ENCODE measurements at places on chromosomes 4 and X.

DNA sequence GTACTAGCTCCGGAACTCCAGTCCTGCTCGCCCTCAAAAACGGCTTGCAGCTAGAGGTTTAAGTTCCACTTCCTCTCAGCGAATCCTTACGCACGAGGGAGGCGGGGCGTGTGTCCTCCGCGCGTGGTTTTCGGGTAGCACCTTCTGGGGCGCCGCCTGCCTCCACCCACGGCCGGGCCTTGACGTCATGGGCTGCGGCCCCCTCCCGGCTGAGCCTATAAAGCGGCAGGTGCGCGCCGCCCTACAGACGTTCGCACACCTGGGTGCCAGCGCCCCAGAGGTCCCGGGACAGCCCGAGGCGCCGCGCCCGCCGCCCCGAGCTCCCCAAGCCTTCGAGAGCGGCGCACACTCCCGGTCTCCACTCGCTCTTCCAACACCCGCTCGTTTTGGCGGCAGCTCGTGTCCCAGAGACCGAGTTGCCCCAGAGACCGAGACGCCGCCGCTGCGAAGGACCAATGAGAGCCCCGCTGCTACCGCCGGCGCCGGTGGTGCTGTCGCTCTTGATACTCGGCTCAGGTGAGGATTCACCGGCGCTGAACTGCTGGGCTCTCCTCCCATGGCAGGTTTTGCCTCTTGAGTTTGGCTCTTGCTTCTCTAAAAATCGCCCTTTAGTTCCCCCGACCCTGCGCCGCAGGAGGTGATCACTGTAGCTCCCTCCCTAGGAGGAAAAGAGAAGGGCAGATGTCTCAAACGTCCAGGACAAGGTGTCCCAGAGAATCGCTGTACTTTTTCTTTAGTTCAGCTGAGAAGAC is at the start of gene AREG:
TSS of gene AREG (plus strand) at position 246 of the 752 bp plus-strand sequence. CDS start at position 456, 210 bp downstream.
- DNase-seq, result peak; percentile 96

DNA sequence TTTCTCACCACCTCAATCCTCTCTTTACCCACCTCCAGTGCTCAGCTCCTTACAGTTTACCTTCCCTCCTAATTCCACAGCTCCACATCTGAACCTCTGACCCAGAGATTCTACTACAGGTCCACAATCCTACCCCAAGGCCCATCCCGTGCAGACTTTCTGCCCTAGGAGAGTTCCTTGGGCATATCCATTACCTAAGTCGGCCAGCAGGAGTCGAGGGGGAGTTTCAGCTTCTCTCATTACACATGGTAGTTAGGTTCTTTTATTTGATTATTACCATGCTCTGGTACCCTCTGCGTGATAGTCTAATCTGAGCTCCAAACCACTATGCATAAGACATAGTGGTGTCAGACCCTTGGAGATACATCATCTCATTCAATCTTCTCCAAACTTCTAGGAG is 117.9 kb downstream of the SH3RF1 start:
- DNase-seq, result no peak

DNA sequence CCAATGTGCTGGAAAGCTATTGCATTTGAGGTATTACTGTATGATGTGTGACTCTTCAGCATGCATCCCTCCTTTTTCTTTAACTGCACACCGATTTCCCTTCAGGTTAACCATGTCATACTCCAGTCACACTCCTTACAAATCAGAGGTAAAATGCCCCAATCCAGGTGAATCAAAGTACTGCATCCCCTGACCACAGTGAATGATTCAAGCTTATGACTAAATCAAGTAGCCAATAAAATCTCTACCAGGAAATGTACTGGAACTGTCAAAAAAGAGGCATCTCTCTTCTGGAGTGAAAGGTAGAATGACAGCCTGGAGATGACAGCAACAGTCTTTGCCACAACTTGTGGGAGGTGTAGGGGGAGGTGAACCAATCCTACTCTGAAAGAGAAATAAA is 10.4 kb downstream of the ADAMTS3 start:
- no peak for DNase-seq

- no peak for DNase-seq
Observed at GRCh38 chrX:37986893-37987292, 19.5 kb upstream of the SYTL5 start.

GRCh38 chr4:77097611-77098010 is 21.8 kb upstream of the CCNI start:
- no peak for DNase-seq

DNA sequence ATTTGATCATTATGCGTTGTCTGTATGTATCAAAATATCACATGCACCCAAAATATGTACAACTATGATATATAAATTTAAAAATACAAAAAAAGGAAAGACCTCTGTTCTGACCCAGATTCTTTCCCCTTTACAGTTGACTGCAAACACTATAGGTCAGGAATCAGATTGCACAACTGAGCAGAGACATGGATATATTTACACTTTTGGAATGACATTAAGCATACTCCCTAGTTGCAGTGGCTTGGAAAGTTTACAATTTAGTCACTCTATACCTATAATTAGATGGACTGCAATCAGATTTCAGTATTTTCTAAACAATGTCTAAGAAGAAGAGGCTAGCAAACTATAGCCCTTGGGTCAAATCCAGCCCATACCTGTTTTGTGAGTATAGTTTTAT is 98.5 kb upstream of the INPP4B start:
- no peak for DNase-seq

DNA sequence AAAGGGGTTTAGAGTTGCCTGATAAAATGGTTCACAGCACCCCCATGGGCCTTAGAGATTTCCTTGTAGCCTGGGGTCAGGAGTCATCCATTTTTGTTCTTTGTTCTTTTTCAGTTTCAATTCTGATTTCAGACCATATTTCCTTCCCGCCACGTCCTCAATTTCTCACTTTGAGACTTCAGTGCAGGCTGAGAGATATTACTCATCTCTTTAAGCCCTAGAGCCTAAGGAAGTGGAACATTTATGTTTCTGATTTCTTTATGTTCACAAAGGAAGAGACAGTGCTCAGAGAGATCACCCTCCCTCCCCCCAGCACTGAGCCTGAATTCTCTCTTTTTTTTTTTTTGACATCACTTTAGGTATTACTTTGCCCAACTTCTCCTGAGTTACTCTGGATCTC is 56.3 kb downstream of the MSN start:
- DNase-seq, result peak; percentile 30
